ENCODE measurements at places on chromosomes 7 and 10.
A peak's percentile ranks its signal among the peaks of the same experiment; 100 is the strongest.

DNA sequence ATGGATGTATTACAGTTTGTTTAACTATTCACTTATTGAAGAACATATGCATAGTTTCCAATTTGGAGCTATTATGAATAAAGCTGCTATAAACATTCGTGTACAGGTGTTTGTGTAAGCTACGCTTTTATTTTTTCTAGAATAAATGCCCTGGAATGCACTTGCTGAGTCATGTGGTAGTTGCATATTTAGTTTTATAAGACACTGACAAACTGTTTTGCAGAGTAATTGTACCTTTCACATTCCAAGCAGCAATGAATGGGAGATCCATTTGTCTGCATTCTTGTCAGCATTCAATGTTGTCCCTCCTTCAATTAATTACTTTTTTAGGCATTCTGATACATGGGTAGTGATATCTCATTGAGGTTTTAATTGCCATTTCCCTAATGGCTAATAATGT is 373.6 kb upstream of the GHITM start:
- no peak for DNase-seq

- no peak for DNase-seq
Measured at GRCh38 chr7:11784769-11785536, 47.0 kb downstream of the THSD7A start.

DNA sequence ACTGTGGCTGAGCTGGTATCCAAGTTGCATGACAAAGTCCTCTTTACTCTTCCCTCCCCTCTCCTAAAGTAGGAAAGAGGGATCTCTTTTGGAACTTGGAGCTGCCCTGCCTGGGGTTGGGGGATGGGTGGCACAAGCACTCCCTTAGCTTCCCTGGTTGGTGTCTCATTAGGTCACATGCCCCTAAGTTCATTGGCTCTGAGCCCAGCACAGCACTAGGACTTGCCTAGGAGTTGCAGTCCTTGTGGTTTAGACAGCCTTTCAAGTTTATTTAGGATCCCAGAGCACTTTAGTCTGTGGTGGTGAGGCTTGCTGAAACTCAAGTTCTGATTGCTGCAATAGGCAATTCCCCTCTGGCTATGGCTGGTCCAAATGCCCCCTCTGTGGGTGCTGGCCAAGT is 281.4 kb downstream of the NXPH1 start:
- DNase-seq: no peak

DNA sequence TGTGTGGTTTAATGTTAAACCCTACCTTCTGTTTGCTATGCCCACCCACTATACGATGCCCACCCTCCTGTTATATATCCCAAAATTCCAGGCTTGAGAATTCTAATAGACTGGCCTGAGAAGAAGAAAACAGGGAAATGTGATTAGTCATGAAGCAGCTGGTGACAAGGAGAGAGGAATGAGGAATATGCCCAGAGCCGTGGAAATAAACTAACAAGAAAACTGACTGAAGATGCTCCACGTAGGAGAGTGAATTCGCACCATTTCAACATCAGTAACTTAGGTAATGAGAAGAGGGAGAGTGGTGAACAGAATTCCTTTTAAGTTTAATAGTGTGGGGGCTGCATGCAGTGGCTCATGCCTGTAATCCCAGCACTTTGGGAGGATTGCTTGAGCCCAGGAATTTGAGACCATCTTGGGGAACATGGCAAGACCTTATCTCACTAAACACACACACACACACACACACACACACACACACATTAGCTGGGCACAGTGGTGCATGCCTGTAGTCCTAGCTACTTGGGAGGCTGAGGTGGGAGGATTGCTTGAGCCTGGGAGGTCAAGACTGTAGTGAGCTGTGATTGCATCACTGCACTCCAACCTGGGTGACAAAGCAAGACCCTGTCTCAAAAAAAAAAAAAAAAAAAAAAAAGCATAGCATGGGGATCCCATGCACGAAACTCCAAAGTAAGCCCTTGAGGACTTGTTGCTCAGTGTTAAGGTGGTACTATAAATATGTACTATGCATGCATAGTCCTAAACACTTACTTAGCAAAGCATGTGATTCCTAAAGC is 16.1 kb upstream of the SYPL1 start:
- DNase-seq: no peak

DNA sequence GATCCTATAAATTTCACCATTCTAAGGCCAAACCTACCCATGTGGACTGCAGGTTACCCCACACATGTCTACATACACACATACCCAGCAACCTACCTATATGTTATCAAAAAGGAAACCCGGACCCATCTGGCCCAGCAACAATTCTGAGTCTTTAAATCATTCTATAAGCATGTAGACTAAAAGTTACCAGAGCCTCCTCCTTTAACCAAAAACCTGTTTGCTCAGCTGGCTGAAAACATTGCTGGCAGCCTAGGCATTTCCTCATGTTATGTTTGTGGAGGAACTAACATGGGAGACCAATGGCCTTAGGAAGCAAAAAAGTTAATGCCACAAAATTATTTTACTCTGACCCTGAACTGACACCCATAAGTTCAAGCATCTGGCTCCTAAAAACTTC is 5.3 kb upstream of the ADCK2 start:
- DNase-seq: no peak

DNA sequence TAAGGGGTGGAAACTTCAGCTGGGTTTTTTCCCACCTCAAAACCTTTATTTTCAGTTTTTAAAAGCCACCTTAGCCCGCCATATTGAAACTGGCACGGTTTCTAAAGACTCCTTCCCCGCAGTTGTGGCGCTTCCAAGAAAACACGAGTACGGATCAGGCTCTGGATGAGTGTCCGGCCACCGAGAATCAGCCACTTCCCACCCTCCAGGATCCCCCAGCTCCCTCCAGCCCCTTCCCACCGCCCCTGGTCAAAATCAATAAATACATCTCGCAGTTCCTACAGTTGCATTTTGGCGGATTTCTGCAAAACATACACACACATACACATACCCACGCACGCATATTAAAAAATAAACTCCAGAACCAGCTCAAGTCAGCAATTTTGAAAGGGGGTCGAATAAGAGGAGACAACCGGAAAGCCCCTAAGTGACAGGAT is 1.1 kb downstream of the SFMBT2 start:
- DNase-seq: no peak

GRCh38 chr10:129104266-129105045 is 362.6 kb upstream of the MGMT start:
- no peak for DNase-seq

DNA sequence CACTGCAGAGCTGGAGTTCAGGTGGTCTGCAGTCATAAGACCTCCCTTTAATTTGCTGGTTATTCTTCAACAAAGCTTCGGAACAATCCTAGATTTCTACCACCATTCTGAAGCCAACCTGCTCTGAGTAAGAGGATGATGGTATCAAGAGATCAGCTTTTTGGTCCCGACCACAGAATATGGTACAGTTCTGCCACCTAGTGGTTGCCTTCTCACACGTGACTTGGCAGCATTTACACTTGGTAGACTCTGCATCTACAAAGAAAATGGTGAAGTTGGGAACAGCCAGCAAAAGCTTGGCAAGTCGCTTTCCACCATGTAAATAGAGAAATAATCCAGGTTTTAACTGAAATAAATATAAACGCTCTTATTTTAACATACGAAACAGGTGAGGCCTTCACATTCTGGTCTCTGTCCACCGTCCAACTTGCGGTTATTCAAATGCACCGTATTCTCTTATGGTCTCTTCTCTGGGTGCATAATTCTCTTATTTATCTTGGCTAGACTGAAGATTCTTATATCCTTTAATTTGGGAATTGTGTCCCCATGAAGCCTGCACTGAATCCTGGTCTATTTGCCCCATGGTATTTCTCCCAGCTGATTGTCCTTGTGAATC is 173.9 kb upstream of the GRM3 start:
- DNase-seq: peak; percentile 63

DNA sequence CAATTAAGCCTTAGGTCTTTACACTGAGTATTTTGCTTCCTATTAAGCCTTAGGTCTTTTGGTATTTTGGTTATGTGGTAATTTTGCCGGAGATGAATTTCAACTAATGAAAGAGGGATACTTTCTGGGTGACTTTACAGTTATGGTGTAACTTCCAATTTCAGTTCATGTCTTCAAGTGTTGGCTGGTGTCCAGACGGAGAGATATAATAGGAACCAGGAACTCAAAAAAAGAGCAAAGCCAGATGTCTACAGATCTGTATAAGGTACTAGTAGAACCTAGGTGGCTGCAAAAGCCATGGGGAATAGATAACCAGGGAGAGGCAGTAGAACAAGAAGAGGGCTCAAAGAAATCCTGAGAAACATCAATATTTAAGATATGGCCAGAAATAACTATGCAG is 12.3 kb downstream of the ERCC6 start:
- DNase-seq: no peak

GRCh38 chr10:67934336-67934735 is 49.9 kb downstream of the SIRT1 start:
- DNase-seq: no peak

- no peak for DNase-seq
Measured at GRCh38 chr10:129049501-129049900, 417.5 kb upstream of the MGMT start.

DNA sequence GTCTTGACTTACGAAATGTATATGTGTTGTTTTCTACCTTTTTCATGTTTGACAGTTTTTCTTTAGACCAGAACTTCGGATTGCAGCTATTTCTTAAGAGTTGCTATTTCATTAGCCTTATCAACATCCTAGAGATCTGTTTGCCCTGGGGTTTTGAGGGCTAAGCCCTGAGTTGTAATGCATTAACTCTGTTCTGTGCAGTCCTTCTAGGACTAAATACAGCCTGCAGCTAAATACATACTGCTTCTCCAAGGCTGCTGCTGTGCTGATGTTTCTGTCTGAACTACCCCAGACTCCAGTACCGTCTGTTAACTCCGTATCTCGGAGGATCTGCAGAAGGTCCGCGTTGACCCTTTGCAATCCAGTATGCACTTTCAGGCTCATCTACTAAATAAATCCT is 26.5 kb downstream of the KIAA1217 start:
- no peak for DNase-seq

GRCh38 chr10:132296666-132297443 is 10.9 kb downstream of the STK32C start:
- DNase-seq: no peak

GRCh38 chr10:86168256-86168655 is 198.3 kb downstream of the GRID1 start:
- no peak for DNase-seq

DNA sequence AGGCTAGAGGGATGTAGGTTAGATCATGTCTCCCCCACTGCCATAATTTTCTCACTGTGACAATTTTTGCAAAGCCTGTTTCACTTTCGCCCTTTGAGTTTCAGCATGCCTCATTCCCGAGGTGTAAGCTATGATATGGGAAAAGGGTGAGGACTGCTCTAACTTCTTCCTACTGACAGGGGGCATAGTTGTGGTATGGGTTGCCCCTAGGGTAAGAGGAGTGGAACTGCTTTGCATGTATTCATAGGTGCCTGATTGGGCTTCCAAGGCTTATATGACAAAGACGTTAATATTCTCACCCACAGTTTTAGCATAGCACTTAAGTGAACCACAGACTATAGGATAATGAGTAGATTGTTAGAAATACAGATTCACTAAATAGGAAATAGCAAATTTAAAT is 148.7 kb downstream of the BBS9 start:
- no peak for DNase-seq

- peak; percentile 10 for DNase-seq
Measured at GRCh38 chr10:37856881-37857286, 526 bp downstream of the ZNF248 start.

GRCh38 chr7:135683609-135684008 is 21.3 kb downstream of the STMP1 start:
- DNase-seq: no peak

DNA sequence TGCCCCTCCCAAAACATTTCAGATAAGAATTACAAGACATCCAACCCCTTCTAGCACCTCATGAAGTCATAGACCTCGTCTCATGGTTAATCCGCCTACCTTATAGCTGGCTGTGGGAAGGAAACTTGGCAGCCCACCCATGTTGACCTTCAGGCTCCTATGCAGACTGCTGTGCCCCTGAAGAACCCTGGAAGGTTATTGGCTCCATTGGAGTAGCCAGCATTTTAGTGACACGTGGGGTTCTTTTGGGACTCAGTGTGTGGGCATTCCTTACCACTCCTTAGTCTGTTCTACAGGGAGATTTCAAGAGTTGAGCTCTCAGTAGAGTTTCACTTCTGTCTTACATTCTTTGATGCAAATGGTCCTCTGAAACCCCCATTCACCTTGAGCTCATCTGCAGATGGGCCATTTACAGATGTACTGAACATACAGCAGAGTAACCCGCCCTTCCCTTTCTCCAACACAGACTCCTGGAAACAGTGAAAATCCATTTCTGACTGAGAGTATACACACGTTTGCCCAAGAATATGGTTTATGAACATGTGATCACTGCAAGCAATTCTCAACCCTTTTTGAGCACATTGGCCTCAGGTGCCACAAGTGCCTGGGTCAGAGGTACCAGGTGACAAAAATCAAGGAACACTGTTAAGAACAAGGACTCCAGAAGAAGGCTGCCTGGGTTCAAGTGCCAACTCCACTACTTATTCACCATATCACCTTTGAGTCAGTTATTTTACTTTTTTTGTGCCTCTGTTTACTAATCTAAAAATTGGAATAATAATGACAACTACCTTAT is 54.0 kb upstream of the HECW1 start:
- no peak for DNase-seq

DNA sequence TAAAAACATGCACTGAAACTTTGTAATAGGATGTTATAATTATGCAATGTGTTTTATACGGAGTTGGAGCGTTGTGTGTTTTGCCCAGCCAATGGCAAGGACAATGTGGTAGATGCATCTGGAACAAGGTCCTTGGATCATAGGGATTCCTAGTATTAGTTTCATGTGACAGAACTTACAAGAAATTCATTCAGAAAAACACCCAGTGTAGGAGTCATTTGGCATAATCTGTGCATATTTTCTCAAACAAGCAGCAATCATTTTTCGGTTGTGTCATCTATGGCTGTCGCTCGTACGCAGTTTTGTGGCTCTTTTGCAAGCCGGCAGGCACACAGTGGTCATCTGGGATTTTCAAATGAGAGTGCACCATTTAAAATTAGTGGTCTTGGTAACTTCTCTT is 19.8 kb downstream of the CREB5 start:
- DNase-seq: no peak

GRCh38 chr7:150969475-150969874 is 8.6 kb downstream of the KCNH2 start:
- DNase-seq: no peak

DNA sequence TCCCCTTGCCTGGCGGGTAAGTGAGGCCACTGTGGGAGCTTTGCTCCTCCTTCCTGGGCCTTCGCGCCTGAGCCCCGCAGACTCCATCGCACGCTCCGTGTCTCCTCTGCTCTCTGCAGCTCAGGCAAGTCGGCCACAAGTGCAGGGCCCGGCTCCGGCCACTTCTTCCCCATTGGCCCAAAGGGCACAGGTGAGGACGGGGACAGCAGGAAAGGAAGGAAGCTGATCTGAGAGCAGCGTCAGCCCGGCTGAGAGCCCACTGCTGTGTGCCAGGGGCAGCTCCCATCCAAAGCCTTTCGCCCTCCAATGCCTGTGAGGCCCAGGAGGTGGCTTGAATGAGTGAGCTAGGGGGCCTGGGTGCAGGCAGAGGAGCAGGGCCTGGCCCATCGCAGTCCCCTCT is 33.7 kb upstream of the RHEB start:
- DNase-seq: no peak

Measured in RCC 7860 (cell line).